ENCODE measurements at places on chromosomes 5 and 9.

GRCh38 chr5:14413331-14413750 lies 168.3 kb upstream of the OTULINL start:
- DNase-seq = peak; percentile 30

DNA sequence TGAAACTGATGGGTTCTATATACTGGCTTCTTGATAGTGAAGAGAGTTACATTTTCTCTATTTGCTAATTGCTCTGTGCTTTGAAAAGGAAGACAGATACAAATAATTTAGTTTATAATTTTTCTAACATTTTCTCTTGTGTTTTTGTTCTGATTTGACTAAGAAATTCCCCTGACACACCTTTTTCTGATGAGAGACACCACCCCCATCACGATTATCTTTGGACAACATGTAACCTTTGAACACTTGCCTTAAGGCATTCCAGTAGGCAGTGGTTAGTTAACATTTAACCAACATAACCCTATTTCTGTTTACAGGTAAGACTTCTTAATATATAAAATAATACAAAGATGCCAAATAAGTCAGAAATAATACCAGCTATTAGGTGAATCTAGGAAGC lies 4.1 kb upstream of the PTBP3 start:
- no peak for DNase-seq

GRCh38 chr5:164332349-164333196 lies 827.2 kb downstream of the MAT2B start:
- DNase-seq = no peak

GRCh38 chr9:91177661-91178280 lies 183.9 kb downstream of the AUH start:
- peak; percentile 66 for DNase-seq

DNA sequence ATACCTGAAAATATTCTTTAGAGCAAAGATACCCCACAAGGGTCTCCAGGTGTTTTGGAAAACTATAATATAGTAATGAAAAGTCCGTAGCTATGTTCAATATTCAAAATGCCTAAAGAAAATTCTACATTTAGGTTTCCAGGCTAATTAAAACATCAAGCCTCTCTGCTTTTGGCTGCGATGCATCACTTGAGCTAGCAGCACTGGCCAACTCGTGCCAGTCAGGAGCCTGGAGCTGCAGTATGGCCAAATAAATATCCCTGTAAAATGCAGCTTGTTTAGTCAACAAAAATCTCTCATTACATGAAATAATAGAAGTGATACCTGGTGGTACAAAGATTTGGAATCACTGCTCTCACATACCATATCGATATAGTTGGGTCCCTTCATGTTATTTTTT lies 181.1 kb downstream of the ELAVL2 start:
- DNase-seq = no peak

DNA sequence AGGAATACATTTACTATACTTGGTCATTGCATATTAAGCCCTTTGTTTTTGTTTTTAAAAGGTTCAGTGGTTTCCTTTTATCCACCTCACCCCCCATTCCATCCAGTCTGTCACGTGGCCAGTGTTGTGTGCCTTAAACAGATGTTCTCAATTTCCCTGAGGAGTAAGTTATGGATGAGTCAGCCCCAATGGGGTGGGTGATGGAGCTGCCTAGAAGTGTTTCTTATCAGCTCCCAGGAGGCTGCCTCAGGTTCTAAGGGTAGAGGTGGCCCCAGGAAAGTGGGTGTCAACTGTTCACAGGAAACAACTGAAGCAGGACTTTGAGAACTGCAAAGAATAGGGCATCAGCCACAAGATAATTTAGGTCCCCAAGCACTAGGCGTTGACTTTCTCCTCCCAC lies 41.1 kb downstream of the ACTBL2 start:
- no peak for DNase-seq

DNA sequence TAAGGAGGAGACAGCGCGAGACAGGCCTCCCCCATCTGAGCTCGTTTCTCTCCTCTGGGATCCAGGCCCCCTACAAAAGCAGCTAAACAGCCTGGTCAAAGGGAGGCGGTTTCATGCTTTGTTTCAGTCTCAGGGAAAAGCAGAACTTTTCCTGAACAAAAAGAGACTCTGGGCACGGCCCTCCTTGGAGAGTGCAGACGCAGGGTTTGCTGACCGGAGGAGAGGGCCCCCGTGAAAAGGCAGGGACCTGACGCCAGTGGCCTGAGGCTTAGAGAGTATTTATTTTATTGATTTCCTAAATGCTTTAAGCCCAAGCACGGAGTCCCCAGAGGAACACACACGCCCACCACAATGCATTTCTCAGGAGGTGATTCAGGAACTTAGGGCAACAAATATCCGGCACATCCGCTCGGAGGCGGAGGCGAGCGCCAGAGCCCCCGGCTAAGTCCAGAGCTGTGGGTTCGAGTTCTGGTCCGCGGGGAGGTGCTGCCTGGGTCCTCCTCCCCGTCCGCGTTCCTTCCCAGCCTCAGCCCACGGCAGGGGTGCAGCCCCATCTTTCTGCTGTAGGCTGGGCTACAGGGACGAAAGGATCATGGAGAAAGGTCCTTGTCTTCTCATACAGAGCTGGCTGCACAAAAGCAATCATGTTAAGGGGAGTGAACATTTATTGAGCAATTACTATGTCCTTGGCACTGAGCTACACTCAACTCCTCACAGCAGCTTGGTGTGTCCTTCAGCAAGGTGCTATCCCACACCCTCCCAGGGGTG lies 40.0 kb downstream of the PTGES start:
- no peak for DNase-seq

DNA sequence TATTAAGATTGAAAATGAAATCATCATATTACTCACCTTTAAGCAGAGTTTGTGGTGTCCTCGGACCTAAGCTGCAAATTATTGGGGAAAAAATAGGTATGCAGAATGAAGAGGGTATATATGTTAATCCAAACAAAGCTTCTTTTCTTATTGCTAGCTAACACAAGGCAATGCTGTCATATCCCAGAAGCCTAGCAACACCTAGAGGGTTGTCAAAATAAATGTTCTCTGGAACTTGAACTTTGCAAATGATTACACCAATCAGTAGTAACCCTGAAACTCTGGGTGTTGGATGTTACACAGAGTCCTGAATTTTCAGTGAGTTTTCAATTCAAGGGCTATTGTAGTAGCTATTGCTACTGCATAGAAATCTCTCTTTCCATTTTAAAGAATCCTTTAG lies at the start of gene C6:
TSS of gene C6 (minus strand) at position 193 of the 400 bp plus-strand sequence. CDS start 10,302 bp downstream, outside the sequence.
- DNase-seq = no peak

DNA sequence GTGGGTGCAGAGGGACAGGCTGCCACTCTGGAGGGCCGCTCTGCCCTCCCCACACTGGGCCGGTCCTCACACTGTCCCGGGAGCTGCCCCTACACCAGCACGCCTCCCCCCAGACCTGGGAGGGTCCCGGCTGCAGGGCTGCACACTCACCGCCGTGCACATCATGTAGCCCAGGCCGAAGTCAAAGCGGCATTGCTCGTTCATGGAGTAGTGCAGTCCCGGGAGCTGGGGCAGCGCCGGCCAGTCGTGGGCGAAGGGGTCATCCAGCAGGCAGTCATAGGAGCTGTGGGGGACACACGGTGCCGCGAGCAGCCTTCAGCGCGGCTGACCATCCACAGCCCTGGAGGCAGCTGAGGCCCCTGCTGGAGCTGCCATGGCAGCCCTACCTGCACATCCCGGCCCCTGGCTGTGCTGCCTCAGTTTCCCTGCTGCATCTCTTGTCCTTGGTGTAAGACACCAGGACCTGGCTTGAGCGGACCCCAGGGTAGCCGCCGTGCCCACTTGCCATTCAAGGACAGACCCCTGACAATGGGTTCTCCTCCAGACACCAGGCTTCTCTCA lies 93.2 kb downstream of the ZNF354C start:
- DNase-seq = no peak

DNA sequence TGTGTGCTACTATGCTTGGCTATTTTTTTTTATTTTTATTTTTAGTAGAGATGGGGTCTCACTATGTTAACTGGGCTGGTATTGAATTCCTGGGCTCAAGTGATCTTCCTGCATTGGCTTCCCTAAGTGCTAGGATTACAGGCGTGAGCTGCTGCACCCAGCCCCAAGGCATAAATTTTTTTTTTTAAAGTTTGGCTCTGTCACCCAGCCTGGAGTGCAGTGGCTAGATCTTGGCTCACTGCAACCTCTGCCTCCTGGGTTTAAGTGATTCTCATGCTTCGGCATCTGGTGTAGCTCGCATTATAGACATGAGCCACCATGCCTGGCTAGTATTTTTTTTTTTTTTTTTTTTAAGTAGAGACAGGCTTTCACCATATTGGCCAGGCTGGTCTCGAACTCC lies 70.3 kb downstream of the RAB24 start:
- no peak for DNase-seq
